ENCODE measurements at places on chromosomes 2 and 18. TPM values are rescaled to one million over a fixed set of nuclear protein-coding genes. Genes with fewer than 3 reads are reported as not detected.

DNA sequence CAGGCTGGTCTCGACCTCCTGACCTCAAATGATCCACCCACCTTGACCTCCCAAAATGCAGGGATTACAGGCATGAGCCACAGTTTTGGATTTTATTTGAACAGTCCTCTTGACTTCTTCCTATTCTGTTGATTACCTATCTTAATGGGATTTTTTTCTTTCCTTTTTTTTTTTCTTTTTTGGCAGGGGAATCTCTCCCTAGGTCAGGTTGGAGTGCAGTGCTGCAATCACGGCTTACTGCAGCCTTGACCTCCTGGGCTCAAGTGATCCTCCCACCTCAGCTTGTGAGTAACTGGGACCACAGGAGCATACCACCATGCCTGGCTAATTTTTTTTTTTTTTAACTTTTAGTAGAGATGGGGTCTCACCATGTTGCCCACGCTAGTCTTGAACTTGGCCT, 2.8 kb downstream of the MTHFD2 start:
- no peak overlapping the region for H3K27ac ChIP-seq
- peaks cover 55% of the 10 kb centered on the region for H3K36me3 ChIP-seq
- H3K27me3 ChIP-seq = no peaks in the 10 kb centered on the region
- 0 out of 2 replicates have a peak overlapping the region, but pooled peaks have one; percentile 2 for H3K4me3 ChIP-seq
- DNase-seq = no peak

DNA sequence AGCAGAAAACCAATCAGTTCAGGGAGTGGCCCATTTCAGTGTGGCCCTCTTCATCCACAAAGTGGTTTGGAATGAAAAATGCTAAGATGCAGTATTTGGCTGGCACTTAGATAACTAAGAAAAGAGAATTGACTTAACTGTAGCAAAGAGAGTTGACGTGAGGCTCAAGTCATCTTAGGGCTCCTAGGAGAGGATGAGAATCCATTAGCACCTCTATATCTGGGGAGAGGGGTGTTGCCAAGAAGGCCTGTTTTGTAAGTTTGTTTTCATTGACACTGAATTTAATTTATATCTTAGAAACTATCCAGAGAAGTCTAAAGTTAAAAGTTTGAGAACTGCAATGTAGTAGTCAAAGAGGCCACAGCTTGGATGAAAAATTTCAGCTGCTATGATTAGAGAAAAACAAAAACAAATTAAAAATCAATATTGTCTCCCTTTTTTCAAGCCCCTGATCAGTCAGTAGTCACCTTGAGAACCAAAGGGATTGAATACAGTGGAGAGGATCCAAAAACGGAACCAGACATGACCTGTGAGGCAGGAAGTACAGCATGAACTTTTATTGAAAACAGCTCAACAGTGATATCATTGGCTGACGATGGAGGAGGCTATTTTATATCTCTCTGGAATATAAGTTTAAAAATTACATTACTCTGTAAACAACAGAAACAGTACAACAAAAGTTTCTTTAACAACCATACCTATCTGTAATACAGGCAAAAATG, 52.7 kb downstream of the PHLPP1 start:
- H3K27ac ChIP-seq = no peak overlapping the region
- H3K4me1 ChIP-seq = peaks cover 1% of the 10 kb centered on the region
- no peak for DNase-seq
- no peaks in the 10 kb centered on the region for H3K27me3 ChIP-seq

GRCh38 chr2:210539578-210540416, 16.6 kb upstream of the CPS1 start:
- no peak overlapping the region for H3K4me3 ChIP-seq
- no peak overlapping the region for H3K27ac ChIP-seq
- H3K27me3 ChIP-seq = no peaks in the 10 kb centered on the region
- H3K36me3 ChIP-seq = no peaks in the 10 kb centered on the region
- no peak for DNase-seq

- H3K27me3 ChIP-seq = no peaks in the 10 kb centered on the region
- no peak overlapping the region for H3K4me3 ChIP-seq
- no peaks in the 10 kb centered on the region for H3K36me3 ChIP-seq
- no peak overlapping the region for H3K27ac ChIP-seq
- no peaks in the 10 kb centered on the region for H3K4me1 ChIP-seq
Observed at GRCh38 chr2:193566276-193566675, 1371.5 kb upstream of the TMEFF2 start.

DNA sequence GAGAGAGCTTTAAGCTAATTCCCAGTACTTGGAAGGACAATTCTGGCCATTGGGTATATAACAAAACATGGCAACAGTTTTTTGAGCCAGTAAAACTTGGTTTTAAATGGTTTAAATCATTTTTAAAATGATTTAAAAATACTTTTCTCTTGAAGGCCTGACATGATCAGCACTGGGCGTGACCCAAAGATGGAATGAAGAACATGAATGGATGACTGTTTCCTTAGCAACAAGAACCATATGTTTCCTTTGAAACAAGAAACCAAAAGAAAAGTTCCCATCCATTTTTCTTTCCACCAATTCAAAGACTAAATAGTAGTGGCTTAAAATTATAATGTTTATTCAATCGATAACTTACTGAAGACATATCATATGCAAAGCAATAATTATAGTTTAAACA, 348.3 kb upstream of the FIGN start:
- no peak overlapping the region for H3K4me3 ChIP-seq
- no peaks in the 10 kb centered on the region for H3K27me3 ChIP-seq
- no peak overlapping the region for H3K27ac ChIP-seq
- no peaks in the 10 kb centered on the region for H3K4me1 ChIP-seq
- DNase-seq = no peak

DNA sequence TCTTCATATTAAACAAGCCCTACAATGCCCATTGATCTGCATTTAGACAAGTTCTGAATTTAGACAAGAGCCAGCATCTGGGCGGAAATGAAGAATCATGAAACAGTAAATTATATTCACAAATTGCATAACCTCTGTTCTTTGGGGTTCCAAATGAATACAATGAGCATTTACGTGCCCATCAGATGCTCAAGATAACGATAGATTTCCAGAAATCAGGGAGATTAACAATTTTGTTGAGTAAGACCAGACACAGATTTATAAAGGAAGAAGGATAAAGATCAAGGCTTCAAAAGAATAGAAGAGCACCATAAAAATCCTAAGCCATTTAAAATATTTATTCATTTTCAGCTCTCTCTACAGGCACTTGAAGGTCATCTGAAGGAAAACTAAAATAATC, 59.7 kb upstream of the CDH20 start:
- no peaks in the 10 kb centered on the region for H3K36me3 ChIP-seq
- H3K27ac ChIP-seq = no peak overlapping the region
- no peak overlapping the region for H3K4me3 ChIP-seq
- H3K4me1 ChIP-seq = peaks cover 3% of the 10 kb centered on the region

DNA sequence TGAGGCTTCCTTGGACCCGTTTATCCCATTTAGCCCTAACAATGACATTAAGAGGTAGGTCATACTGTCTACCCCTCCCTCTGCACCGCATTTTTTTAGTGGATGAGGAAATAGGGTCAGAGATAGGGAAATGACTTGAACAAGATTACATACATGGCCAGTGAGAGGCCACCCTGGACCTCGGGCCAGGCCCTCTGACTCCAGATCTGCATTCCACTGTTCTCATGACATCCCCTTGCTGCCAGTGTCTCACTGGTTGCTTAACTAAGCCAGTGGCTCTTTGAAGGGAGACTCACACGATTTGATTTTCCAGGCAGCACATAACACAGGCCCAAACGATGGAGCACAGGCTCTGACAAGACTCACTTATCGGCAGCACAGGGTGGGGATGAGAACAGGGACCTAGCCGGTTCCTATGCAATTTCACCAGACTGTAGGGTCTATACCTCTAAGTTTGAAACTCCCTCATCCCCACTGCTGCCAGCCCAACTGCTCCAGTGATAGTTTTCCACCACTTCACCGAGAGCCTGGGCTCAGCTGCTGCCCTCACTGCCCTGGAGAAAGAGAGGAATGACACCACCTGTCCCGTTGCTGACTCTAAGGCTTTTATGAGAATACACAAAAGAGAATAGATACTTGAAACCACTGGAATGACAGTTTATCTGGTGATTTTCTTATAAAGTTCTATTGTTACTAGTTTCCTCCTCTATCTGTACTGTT, 82.5 kb downstream of the TMEM247 start:
- H3K4me1 ChIP-seq = no peaks in the 10 kb centered on the region
- no peak overlapping the region for H3K4me3 ChIP-seq
- no peaks in the 10 kb centered on the region for H3K27me3 ChIP-seq
- no peak overlapping the region for H3K27ac ChIP-seq
- DNase-seq = no peak

GRCh38 chr18:22670914-22671313, 253.2 kb upstream of the CTAGE1 start:
- no peak overlapping the region for H3K4me3 ChIP-seq
- DNase-seq = no peak
- no peaks in the 10 kb centered on the region for H3K36me3 ChIP-seq
- no peak overlapping the region for H3K27ac ChIP-seq

DNA sequence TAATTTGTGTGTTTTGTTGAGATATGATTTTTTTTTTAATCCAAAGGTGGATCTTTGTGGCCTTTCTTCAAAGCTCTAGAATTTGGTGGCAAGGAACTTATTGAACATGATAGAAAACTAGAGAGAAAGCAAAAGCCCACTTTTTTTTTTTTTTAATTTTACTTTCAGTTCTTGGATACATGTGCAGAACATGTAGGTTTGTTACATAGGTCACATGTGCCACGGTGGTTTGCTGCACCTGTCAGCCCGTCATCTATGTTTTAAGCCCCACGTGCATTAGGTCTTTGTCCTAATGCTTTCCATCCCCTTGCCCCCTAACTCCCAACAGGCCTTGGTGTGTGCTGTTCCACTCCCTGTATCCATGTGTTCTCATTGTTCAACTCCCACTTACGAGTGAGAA, 135.9 kb downstream of the RHBDD1 start:
- H3K27me3 ChIP-seq = no peaks in the 10 kb centered on the region

DNA sequence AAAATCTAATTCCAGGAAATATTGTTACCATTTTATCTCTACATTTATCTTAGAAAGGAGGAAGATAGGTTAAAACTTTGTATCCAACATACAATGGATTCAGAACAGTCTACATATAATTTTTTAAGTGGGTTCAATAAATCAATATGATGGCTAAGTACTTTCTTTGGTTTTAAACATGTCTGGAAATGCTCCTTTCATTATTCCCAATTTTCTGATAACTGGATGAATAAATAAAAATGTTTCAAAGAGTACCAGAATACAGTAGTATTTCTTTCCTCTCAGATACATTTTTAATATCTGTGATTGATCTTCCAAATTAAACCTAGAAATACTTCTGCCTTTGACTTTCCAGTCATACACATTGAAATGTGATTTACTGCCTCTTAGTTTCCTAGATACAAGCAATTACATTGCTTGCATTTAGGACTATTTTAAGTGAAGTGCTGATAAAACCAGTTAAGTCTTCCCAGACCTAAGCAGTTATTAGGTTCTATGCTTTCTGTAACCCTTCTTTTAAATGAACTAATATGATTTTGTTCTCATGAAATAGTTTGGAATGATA, 283.5 kb downstream of the CCDC178 start:
- H3K4me3 ChIP-seq = no peak overlapping the region
- no peak overlapping the region for H3K27ac ChIP-seq
- H3K4me1 ChIP-seq = no peaks in the 10 kb centered on the region
- no peak for DNase-seq
- no peaks in the 10 kb centered on the region for H3K27me3 ChIP-seq
- no peaks in the 10 kb centered on the region for H3K36me3 ChIP-seq

GRCh38 chr2:46493241-46493970, 14.0 kb downstream of the TMEM247 start:
- no peaks in the 10 kb centered on the region for H3K36me3 ChIP-seq
- H3K4me3 ChIP-seq = no peak overlapping the region
- H3K27me3 ChIP-seq = no peaks in the 10 kb centered on the region
- no peak for DNase-seq
- H3K4me1 ChIP-seq = peaks cover 5% of the 10 kb centered on the region

- no peaks in the 10 kb centered on the region for H3K36me3 ChIP-seq
- no peak overlapping the region for H3K4me3 ChIP-seq
- no peaks in the 10 kb centered on the region for H3K4me1 ChIP-seq
- H3K27ac ChIP-seq = no peak overlapping the region
- H3K27me3 ChIP-seq = no peaks in the 10 kb centered on the region
- DNase-seq = no peak
Observed at GRCh38 chr2:146147448-146148012, 1627.6 kb upstream of the ZEB2 start.

DNA sequence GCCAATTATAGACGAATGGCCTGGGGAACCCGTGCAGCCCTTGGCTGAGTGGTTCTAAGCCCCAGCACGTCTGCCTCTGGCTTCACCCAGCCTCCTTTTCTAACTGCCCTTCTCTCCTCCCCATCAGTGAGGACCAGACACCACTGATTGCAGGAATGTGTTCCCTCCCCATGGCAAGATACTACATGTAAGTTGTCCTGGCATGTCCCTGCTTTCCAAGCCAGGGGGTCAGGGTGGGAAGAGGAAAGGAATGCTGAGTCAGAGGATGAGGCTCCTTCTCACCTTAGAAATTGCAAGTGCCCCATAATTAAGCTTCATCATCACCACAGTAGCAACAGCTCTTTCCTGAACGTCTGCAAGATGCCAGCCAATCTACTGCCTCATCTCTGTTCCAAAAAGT, 4.8 kb downstream of the IL1F10 start:
- H3K4me3 ChIP-seq = no peak overlapping the region
- no peak overlapping the region for H3K27ac ChIP-seq
- no peaks in the 10 kb centered on the region for H3K4me1 ChIP-seq
- no peak for DNase-seq

DNA sequence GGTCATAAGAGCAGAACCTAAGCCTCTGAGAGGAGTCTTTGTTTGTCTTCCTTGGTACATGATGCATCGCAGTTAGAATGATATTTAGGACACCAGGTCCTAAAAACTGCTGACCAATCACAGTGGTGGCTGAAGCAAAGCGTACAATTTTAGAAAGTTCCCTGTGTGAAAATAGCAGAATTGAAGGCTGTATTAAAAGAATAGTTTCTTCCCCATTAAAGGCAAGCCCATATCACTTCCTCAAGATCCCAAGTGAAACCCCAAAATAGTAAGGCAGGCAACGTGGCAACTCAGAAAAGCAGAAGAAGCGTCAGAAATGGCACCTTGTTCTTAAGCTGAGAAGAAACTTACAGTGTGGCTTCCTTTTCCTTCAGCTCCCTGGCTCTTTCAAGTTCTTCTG, 154.8 kb upstream of the PGAP1 start:
- H3K4me1 ChIP-seq = no peaks in the 10 kb centered on the region
- no peaks in the 10 kb centered on the region for H3K36me3 ChIP-seq
- no peak overlapping the region for H3K4me3 ChIP-seq
- no peaks in the 10 kb centered on the region for H3K27me3 ChIP-seq

Gene DOCK10
- total RNA-seq = 1.3 TPM

Gene SNED1
- total RNA-seq = 2.4 TPM

Gene ADCYAP1
- total RNA-seq = not detected

Gene TRIM54
- 4.2 TPM for total RNA-seq

Gene KCNG2
- 0.19 TPM for total RNA-seq

Gene LYG2
- total RNA-seq = not detected

Gene SPEG
- 32.0 TPM for total RNA-seq

Gene ABI2
- total RNA-seq = 130 TPM

Gene SERPINB12
- not detected for total RNA-seq

Data from H1 (cell line).